ENCODE measurements at places on chromosomes 2 and 18.

GRCh38 chr2:202344178-202344577 is 31.9 kb upstream of the BMPR2 start:
- DNase-seq = no peak

- no peak for DNase-seq
Measured at GRCh38 chr2:109162999-109163398, 34.0 kb downstream of the SH3RF3 start.

GRCh38 chr18:62963507-62963906 is 248.2 kb downstream of the PHLPP1 start:
- DNase-seq = no peak

DNA sequence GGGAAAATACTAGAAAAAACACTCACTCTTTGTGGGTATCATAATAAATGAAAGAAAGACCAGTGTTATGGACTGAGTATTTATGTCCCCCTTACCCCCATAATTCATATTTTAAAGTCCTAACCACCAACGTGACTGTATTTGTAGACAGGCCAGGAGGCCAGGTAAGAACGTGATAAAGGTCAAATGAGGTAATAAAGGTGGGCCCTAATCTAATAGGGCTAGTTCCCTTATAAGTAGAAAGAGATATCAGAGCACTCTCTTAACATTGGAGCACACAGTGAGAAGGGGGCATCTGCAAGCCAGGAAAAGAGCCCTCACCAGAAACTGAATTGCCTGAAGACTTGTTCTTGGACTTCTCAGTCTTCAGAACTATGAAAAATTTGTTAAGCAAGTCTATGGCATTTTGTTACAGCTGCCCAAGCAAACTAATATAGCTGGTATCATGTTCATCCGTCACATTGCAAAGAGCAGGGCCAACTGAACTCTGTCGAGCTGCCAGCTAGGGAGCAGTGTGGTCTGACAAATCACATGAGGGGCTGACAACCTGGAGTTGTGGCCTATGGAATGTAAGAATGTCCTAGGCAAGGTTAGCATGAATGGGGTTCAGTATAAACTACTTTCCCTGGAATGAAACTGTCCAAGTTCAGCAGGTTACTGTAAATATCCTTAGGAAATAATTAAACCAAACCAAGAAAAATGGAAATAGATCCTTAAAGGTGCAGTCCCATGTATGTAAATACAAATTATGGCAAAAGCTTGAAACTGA is 280.9 kb downstream of the ZNF385B start:
- DNase-seq = no peak

GRCh38 chr2:25063876-25064660 is 22.2 kb downstream of the EFR3B start:
- DNase-seq = no peak

DNA sequence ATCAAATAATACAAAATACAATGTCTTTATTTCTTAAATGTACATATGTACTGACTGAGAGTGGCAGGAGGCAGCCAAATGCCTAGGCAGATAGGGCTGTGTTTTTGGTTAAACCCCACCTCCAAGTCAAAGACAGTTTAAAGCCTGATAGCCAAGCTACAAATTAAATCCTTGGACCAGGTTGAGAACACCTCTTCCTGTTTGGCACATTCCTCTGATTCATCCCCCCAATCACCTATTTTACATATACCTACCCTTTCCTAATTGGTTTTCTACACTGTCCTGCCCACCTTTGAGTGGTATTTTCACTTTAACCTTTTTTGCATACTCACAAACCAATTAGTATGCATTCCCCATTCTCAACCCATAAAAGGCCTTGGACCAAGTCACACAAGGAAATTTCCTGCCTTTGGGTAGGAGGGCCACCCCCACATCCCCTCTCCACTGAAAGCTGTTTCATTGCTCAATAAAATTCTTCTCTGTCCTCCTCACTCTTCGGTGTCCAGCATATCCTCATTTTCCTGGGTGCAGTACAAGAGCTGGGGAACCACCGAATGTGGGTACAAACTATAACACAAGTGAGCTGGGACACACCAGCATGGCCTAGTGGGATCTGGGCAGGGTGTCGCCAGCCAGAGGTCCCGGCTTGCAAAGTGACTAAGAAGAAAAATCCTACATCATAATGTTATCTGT is 149.1 kb downstream of the UBE2E3 start:
- no peak for DNase-seq

DNA sequence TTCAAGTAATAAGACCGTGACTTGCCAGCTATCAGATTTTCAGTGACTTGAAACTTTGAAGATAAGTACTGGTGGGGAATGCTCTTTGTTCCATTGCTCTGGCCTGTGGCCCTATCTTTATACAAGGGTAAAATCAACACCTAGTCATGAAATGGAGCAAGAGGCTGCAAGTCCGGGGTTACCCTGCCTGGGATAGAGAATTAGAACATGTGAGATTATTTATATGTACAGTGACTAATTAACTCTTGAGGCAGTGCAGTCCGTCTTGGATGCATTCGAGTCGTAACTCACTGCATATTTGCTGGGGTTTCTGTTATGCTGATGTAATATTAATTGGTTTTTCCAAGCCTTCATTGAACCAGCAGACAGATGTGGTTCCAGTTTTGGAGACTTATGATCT is 105.8 kb upstream of the LYPD6 start:
- no peak for DNase-seq

- no peak for DNase-seq
Measured at GRCh38 chr2:40330096-40330495, 121.8 kb downstream of the SLC8A1 start.

- no peak for DNase-seq
Measured at GRCh38 chr2:161983331-161983651, 90.7 kb downstream of the DPP4 start.

DNA sequence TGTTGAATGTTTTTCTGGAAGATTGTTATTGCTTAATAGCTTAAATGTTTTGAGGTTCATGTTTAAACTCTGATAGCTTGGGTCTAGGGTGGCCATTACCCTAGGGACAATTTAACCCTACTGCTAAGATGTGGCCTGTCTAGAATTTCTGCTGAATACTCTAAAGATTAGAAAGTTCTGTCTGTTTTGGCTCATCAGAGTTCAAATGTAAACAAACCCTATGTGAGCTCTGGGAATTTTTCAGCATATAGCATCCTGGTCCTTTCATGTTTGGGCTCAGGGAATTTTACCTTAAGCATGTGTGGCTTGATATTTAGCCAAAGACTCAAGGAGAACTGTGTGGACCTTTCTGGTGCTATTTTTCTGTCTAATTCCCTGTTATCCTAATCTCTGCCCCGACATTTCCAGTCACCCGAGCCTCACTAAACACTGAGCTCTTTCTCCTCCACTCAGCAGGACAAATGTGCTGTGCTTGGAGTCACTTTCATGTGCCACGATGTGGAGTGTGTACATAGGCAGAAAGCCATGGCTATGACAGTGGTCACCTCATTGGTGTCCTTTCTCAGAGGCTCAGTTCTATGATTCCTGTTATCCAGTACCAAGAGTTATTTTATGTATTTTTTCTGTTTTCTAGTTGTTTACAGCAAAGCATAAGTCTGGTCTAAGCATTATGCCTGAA is 492.5 kb upstream of the SPHKAP start:
- no peak for DNase-seq

GRCh38 chr2:189231719-189232323 is 52.3 kb upstream of the COL5A2 start:
- no peak for DNase-seq

DNA sequence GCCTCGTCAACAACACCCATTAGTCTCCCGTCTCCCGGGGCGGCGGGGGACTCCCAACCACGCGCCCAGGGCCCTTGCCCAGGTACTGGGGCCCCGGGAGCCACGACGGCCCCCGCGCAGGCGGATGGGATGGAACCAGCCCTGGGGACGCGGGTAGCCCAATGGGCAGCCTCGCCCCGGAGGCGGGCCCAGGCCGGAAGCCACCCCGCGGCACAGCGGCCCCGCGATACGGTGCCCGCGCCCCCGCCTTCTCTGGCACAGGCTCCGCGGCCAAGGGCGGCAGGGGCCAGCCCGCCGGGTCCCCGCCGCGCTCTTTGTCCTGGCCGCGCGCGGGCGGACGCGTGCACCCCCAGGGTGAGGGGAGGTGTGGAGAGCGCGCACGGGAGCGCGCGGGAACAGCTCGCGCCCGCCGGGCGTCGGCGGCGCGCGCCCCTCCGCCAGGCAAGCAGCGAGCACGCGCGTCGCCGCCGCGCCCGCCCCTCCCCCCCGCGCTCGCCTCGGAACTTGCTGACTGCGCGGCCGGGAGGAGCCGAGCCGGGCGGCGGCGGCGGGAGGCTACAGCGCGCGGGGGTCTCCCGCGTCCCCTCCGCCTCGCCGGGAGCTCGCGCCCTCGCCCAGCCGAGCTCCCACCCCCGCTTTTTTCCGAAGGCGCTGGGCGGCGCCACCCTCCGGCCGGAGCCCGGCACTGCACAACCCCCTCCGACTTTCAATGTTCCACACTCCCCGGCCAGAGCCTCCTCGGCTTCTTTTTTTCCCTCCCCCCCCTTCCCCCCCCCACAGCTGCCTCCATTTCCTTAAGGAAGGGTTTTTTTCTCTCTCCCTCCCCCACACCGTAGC is at the start of gene UBE2E3:
TSS of gene UBE2E3 (plus strand) at position 500 of the 837 bp plus-strand sequence. CDS start 1,438 bp downstream, outside the sequence.
- peak; percentile 30 for DNase-seq

GRCh38 chr2:45028276-45028675 is 19.0 kb upstream of the SIX2 start:
- DNase-seq = no peak

- no peak for DNase-seq
Measured at GRCh38 chr2:38483776-38484501, 106.9 kb upstream of the ATL2 start.

- no peak for DNase-seq
Measured at GRCh38 chr18:69031571-69031970, 233.7 kb downstream of the CCDC102B start.

DNA sequence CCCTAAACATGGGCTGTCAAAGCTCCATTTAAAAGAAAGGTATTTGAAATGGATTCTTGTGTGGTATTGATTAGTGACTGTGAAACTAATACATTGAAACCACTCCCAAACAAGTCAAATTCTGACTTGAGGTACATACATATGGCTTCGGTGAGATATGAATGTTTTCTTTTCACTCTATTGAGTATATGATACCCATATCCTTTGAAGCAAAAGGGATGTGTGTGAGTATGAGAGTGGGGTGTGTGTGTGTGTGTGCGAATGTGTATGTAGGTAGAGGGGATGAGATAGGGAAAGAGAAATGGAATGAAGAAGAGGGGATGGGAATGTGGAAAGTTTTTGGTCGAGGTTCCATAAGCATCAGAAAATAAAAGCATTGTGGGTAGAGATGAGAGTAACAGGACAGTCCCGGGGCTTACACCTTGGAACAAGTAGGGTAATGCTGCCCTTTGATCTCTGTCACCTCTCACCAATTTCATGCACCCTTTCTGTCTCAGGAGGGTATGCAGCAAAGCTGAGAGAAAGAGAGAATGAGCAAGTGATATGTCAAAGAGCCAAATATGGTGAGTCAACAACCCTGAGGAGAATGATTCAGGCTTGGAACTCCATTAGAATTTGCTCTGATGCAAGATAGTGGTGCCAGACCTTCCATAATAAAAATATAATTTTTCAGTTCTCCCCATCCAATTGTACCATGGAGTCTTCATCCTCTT is 64.0 kb upstream of the ZEB2 start:
- DNase-seq = no peak

- DNase-seq = no peak
Measured at GRCh38 chr2:47206181-47206580, 51.1 kb upstream of the STPG4 start.

- DNase-seq = no peak
Measured at GRCh38 chr2:106353676-106354075, 114.5 kb downstream of the RGPD3 start.

GRCh38 chr2:63078852-63079606 is 28.4 kb downstream of the OTX1 start:
- no peak for DNase-seq

DNA sequence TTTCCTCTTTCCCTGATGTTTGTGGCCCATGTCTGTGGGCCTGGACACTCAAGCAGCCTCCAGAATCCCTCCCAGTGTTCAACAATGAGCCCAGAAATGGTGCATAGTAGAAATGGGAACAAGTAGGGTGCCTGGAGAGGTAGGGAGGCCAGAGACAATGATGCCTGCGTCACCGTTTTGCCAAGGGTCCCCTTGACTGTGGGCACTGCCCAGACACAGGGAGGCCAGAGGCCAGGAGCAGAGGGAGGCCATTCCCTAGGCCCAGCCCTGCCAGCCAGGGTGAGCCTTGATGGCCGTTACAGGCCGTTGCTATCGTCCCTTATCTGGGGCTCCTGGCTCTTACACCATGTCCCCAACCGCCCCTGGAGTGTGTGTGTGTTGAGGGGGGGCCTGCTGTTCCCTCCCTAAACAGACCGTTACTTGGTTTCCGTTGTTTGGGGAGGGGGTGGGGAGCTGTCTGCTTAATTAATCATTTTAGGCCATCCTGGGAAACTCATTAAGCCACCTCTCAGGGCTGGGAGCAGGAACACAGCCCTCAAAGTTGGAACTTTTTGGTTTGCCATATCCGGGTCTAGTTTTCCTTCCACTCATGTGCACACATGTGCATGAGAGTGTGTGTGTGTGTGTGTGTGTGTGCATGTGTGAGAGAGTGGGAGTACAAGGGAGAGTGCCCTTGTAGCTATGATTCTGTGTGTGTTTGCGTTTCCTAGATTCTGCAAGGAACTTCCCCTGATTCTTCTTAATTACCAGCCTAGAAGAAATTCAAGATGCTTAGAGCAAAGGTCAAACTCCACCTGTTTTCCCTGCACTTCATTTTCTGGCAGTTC is 135.2 kb upstream of the HAAO start:
- no peak for DNase-seq

DNA sequence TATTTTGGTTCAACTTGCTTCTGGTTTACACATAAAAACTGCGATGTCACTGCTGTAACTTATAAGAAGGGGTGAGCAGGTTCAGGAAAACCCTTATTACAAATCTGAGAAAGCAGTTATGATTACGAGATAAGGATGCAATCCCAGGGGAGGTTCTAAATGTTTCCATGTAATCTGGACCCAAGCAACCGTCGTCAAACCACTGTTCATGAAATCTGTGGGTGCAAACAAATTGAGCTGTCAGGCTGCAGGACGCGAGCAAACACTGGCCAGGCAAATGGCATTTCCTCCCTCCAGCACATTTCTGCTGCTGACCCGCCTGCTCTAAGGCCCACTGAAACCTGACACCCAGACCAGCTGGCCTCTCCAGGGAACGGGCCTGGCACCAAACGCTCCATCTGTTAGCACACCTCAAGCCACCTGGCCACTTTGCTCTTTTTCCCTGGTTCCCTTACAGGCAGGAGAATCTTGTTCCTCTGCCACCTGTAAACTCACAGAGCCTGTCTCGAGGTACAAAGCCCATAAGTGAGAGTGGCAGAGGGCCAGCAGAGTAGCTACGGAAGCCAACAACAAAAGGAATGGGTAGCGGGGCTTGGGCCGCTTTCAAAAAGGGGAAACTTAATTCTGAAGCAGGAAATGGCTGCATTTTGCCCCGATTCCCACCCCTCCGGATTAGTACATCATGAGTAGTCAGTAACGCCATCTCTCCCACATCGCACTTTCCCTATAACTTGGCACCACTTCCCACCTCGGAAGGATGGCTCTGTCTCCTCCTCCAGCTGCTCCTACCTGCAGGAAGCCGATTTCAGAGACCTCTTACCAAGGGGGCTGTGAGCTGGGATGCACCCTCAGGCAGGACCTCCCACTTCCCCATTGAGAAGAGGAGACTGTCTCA is 26.5 kb downstream of the CRACDL start:
- no peak for DNase-seq

- DNase-seq = no peak
Measured at GRCh38 chr2:152598975-152599759, 118.1 kb downstream of the PRPF40A start.

Measured in NK-92 treated with Interleukin-12 subunit alpha and Interleukin-12 subunit beta, amount 100 ng/mL, for 24 hours (cell line).